IMR-90 (cell line): ENCODE measurements at places on chromosomes 6 and 20. TPM values are rescaled to one million over a fixed set of nuclear protein-coding genes. Genes with fewer than 3 reads are reported as not detected.
A peak's percentile ranks its signal among the peaks of the same experiment; 100 is the strongest.

ARMC2 gene
- 3.5 and 3.9 TPM in 2 replicates for polyA plus RNA-seq

- no peak for DNase-seq
Observed at GRCh38 chr6:31528821-31529328, at the start of gene MCCD1. Gene MCCD1 (plus strand): TSS chr6:31528962. CDS start chr6:31529015, 53 bp downstream.

DNA sequence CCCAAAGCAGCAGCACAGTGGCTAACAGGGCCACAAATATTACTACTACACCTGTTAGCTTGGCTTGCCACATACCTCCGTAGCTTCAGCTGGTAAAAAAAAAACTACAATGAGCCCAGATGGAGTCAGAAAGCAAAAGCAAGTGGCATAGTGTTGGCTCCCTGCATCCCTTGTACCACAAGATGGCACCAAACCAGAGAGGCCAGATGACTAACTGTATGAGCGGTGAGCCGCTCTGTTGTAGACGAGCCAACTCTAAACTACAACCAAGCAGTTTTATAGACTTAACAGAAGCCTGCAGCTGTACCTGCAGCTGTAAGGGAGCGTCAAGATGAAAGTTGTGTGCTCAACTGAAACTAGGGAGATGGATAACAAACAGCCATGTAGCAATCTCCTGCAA is 84.5 kb upstream of the MCHR2 start:
- DNase-seq, result peak; percentile 19

ETV7 gene
- 0.17 and 0.19 TPM in 2 replicates for polyA plus RNA-seq

- no peak for DNase-seq
Observed at GRCh38 chr6:4935975-4936680, 67.7 kb downstream of the RPP40 start.

ADAM33 gene
- polyA plus RNA-seq, result 1.6 and 1.7 TPM in 2 replicates
